ENCODE measurements at places on chromosomes 7 and 10.

DNA sequence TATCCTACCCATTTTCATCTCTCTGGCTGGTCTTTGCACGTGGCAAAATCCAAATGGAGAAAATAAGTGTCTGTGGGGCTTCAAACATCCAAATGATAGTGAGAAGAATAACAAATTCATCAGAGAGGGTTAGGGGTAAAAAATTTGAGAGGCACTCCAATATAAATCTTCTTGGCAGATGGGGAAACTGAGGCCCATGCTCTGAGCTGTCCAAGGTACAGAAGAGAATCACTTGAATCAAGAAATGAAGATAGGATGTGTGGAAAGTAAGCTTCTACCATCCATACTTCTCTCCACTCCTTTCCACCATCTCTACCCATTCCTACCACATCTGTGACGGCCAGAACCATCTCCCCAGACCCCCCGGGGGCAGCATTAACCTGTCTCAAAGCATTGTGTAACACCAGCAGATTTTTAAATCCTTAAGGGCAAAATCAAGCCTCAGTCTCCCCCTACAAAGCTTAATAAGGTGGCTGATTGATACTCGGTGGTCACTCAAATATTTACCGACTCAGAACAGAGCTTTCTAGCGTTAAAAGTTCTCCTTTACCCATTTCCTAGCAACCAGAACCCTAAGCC lies 818 bp downstream of the GOT1 start:
- no peak for DNase-seq

GRCh38 chr7:12647364-12648219 lies 39.8 kb upstream of the ARL4A start:
- no peak for DNase-seq

DNA sequence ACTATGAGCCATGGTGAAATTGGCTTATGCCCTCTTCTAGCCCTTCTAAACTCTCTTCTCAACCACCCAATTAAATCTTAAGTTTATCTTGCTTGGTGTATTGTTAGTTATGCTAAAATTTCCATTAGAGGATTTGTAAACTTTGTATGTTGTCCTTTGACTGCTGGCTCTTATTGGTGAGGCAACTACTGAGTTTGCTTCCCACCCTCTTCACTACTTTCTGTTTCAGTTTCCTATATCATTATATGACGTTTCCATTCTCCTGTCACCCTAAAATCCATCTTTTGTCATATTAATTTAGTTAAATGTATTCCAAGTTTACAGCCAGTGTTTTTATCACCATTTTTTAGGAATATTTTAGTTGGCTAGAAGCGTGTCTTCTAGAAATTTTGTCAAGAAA lies 80.9 kb upstream of the VWC2 start:
- no peak for DNase-seq

DNA sequence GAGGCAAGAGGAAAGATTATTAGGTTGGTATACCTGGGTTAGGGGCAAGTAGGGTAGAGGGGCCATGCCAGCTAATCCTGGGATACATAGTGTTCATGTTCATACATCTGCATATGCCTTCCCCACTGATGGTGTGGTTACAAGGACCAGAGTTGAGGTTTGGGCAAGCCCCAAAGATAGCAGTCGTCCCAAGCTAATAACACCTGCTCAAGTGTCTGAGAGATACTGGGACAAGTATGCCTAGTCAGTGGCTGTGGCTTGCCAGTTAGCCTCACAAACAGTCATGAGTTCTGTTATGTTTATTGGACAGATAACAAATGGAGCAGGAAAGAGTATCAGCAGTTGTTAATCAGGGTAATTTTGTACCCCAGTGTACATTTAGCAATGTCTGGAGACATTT lies 139.6 kb downstream of the ADAM22 start:
- DNase-seq: no peak

GRCh38 chr10:122561212-122561611 lies 658 bp downstream of the DMBT1 start:
- DNase-seq: no peak

GRCh38 chr7:41030673-41031072 lies 672.2 kb downstream of the INHBA start:
- DNase-seq: no peak

- no peak for DNase-seq
These were observed 4.7 kb upstream of the IGF2BP3 start for GRCh38 chr7:23474829-23475575.

DNA sequence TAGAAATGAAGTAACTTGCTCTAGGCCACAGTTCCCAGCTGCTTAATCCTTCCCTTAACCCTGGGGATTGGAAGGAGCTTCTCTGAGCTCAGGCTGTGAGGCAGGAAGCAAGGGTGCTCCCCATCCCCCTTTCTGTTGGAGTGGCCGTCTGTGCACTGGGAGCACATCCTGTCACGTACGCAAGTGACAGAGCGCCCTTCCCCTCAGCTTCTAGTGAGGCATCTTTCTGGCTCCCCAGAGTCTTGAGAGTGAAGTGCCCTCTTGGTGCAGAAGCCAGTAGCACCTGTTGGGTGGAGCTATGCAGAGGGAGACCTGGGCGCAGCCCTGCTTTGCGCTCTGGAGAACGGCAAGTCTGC lies 47.8 kb downstream of the SHH start:
- no peak for DNase-seq

DNA sequence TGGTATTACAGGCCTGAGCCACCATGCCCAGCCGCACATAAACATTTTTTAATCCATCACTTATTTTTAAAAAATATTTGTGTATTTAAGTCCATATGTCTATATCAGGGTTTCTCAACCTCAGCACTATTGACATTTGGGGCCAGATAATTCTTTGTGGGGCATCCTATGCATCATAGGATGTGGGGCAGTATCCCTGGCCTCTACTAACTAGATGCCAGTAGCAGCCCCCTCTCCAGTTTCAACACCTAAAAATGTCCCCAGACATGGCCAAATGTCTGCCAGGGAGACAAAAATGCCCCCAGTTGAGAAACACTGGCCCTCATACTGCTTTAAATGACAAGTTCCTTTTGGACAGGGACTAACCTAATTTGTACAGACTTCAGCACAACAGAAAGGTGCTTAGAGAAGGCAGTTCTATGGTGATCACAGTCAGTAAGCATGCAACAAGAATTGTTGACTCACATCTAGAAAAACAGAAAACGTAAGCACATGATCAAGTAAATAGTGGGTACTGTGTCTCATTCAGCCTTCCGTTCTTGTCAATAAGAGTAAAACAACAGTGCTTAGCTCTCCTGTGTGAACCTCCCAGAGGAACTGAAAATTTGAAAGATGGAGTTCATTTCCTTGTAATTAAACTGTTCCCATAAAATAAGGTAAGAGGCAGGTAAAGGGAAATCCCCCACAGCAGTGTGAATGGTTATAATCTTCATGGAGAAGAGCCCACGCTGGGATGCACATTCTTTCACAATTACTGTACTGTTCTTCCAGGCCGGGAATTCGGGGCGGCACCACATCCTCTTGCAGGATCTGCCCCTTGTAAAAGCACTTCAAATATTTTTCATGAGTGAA lies 17.3 kb upstream of the ADRB1 start:
- DNase-seq: no peak
